ENCODE measurements at places on chromosomes 4 and X.

GRCh38 chrX:137847376-137847775 is 281.4 kb downstream of the ZIC3 start:
- no peak for DNase-seq

GRCh38 chrX:41391606-41392005 is 55.5 kb upstream of the NYX start:
- DNase-seq = no peak

DNA sequence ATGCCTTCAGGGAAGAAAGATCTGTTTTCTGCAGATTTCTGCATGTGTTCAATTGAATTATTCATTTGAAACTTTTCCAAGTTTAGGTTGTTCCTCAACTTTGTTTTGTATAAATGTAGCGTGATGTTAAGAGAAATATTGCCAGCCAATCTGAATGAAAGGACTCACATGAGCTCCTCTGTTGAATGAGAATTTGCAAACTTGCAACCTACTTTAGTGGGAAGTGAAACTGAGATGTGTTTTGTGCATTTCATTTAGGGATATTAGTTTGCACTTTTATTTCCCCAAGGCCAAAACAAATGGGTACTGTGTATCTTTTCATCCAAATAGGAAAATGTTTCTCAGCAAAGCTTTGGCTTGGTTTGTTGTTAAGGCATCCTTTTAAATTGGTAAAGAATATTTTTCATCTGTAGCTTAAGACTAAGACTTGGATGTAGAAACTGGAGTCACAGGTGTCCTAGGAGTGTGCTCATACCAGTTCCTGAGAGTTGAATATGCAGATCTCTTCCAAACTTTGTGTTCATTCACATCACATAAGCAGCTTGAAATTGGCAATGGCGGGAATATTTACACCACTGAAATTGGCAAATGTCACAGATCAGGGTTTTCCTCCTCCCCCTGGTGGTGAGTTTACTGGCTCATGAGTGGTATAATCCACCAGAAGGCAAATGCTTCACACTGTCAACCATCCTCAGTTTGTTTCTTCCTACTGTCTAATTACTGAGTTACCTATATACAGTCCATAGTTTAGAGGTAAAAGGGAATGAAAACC is 193.6 kb upstream of the BANK1 start:
- DNase-seq = no peak

- no peak for DNase-seq
These were observed 47.4 kb downstream of the ATXN3L start for GRCh38 chrX:13272426-13272825.

- no peak for DNase-seq
These were observed 98.8 kb upstream of the CLNK start for GRCh38 chr4:10783351-10783750.
